ENCODE measurements at places on chromosomes 2 and 18. TPM values are rescaled to one million over a fixed set of nuclear protein-coding genes. Genes with fewer than 3 reads are reported as not detected.

TXNL1 gene
- total RNA-seq = 34.6 TPM

FER1L5 gene
- total RNA-seq = 1.5 TPM

SERPINB11 gene
- not detected for total RNA-seq

TRABD2A gene
- 0.19 TPM for total RNA-seq

All from pancreas (tissue), 10 donors.